ENCODE measurements at places on chromosomes 3 and 15. TPM values are rescaled to one million over a fixed set of nuclear protein-coding genes. Genes with fewer than 3 reads are reported as not detected.

DNA sequence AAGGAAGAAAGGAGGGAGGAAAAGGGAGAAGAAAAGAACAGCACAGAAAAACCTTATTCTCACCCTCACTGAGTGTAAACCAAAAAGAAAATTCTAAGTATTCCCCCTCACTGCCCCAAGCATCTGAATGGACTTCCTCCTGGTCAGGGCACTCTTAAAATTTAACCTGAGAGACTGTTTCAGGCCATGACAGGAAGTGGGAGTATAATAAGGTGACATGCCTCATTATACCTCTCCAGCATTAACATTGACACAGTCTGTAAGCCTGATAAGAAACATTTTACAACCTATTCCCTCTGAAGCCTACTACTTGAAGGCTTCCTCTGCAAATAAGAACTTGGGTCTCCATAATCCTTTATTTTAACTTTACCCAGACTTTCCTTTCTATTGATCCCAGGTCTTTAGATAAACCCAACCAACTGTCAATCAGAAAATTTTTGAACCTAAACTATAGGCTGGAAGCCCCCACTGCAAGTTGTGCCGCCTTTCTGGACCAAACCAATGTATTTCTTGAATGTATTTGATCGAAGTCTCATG is 41.7 kb downstream of the SLCO2A1 start:
- DNase-seq: no peak

- DNase-seq: no peak
Observed at GRCh38 chr3:4398120-4398940, 68.7 kb downstream of the SUMF1 start.

DPP8 gene
- 32.6 TPM for total RNA-seq

- DNase-seq: peak; percentile 69
Observed at GRCh38 chr3:13879946-13880810, at the start of gene WNT7A. TSS of gene WNT7A (minus strand) at chr3:13880071. CDS start at chr3:13879816, 255 bp downstream.

- DNase-seq: no peak
Observed at GRCh38 chr3:157755233-157755632, 252.0 kb upstream of the VEPH1 start.

MAP3K13 gene
- 10.2 TPM for total RNA-seq

DNA sequence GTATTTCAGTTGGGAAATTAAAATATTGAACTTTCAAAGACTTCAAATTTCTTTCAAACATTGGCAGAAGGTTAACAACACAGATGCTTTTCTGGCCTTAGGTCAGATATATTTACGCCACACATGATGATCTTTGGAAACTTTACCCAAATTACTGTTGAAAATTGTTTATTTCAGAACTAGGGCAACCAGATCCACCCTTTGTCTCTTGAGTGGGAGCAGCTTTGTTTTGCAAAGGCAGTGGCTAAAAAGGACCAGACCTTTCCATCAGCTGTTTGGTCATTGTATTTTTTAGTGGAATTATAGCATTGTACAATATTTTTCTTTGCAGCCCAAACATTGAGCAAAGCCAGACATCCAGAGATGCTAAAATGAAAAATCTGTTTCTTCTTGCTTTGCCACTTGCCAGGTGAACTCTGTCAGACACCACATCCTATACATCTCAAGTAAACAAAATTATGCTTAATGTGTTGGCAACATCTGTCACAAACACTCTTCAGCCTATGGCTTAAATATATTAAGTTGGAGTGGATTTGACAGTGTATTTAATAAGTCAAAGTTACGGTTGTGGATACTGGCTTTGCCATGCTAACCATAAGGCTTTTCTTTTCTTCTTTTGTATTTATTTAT is 651.9 kb downstream of the RBMS3 start:
- no peak for DNase-seq

DNA sequence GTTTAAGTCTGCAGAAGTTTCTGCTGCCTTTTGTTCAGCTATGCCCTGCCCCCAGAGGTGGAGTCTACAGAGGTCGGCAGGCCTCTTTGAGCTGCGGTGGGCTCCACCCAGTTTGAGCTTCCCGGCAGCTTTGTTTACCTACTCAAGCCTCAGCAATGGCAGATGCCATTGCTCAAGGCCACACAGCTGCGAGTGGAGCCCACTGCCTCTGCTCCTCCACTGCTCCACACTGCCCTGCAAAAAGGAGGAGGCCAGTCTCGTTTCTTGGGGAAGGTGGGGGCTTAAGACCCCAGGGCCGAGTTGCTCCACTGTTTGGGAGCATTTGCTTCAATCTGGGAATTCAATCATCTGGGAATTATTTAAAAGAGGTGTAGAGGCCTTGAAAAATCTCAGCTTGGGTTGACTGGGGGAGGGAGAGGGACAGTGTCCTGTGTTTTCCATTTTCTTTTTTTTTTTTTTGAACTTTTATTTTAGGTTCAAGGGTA is 144.6 kb upstream of the MEF2A start:
- peak; percentile 56 for DNase-seq

- peak; percentile 39 for DNase-seq
Observed at GRCh38 chr3:187975561-187976364, 178.2 kb upstream of the LPP start.

GRCh38 chr3:179147514-179147872 is 664 bp upstream of the PIK3CA start:
- peak; percentile 84 for DNase-seq

GRCh38 chr15:59419170-59419569 is 18.8 kb upstream of the FAM81A start:
- no peak for DNase-seq

- DNase-seq: peak; percentile 86
Observed at GRCh38 chr15:67085237-67085817, 19.9 kb downstream of the SMAD3 start.

DNA sequence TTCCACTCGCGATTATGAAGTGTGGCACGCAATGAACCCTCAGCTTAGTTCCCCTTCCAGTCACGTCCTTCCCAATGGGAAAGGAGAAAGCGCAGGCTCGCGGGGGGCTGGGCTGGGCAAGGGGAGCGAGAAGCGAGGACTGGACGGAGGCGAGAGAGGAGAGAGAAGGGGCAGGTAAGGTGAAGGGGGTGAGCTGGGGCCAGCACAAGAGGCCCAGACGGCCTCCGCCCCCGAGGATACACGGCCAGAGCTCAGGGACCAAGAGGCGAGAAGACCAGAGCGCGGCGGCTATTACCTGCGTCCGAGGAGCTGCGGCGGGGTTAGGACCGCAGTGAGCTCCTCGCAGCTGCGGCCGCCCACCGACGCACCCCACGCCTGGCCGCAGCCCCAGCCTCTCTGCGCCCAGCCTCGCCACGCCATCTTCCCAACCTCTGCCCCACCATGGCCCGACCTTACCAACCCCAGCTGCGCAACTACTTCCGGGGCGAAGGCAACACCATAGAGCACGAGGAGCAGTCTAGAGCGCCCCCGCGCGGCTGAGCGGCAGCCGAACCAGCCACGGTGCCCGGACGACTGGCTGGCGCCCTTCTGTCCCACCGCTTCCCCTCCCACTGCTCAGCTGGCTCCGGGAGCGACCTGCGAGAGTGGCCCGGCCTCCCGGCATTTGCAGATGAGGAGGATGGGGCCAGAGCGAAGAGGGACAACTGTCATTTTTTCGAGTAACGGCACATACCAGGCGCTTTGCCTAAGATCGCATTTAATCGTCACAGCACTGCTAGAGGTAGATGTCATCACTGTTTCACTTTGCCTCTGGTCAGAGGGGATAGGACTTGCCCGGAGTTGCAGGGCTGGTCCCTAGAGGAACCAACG is at the start of gene PARL:
TSS of gene PARL (minus strand) at position 454 of the 870 bp plus-strand sequence. CDS start at position 420, 34 bp downstream.
- peak; percentile 97 for DNase-seq

CPNE9 gene
- total RNA-seq: not detected

- DNase-seq: no peak
Observed at GRCh38 chr3:12750223-12750622, 8.8 kb downstream of the TMEM40 start.

RBM15B gene
- 20.9 TPM for total RNA-seq

GRCh38 chr3:182673336-182673735 is 120.0 kb upstream of the ATP11B start:
- no peak for DNase-seq

- DNase-seq: peak; percentile 66
Observed at GRCh38 chr3:48157950-48158376, 30.3 kb downstream of the CDC25A start.

DNA sequence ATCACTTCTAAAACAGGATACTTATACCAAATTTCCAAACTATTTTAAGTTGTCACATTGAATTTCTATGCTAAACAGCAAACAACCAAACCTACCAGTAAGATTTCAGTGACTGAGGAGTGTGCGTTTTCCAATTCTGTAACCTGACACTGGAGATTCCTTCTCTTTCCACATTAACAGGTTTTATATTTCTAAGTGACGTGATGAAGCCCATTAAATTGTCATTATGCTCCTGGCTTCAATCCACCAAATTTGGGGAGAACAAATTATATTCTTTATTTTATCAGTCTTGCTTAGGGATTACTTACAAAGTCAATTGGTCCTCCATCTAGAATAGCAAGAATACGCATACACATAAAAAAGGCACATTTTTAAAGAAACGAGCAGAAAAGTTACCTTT is 764.8 kb upstream of the NR2F2 start:
- DNase-seq: no peak

DNA sequence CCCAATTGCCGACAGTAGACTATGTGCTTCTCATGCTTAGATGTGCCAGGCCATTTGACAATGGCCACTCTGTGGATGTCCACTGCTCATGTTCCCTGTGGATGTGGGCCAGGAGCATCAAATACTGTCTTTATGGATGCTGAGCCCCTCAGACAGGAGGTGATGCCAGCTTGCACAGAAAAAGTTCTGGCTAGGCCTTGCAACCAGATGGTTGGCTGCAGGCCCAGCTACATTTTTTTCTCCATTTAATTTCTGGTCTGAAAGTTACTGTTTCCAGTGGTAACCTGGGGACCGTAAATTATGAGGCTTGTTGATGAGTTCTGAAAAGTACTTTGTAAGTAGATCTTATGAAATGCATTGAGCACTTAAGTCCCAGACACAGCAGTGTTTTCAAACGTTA is 228.5 kb downstream of the CHL1 start:
- DNase-seq: no peak

- DNase-seq: peak; percentile 22
Observed at GRCh38 chr15:59791755-59792154, 102.6 kb upstream of the BNIP2 start.

AMOTL2 gene
- not detected for total RNA-seq

SIN3A gene
- 72.4 TPM for total RNA-seq

- no peak for DNase-seq
Observed at GRCh38 chr3:39106281-39106811, 1.1 kb downstream of the GORASP1 start.

GOLGA8Q gene
- not detected for total RNA-seq

DNA sequence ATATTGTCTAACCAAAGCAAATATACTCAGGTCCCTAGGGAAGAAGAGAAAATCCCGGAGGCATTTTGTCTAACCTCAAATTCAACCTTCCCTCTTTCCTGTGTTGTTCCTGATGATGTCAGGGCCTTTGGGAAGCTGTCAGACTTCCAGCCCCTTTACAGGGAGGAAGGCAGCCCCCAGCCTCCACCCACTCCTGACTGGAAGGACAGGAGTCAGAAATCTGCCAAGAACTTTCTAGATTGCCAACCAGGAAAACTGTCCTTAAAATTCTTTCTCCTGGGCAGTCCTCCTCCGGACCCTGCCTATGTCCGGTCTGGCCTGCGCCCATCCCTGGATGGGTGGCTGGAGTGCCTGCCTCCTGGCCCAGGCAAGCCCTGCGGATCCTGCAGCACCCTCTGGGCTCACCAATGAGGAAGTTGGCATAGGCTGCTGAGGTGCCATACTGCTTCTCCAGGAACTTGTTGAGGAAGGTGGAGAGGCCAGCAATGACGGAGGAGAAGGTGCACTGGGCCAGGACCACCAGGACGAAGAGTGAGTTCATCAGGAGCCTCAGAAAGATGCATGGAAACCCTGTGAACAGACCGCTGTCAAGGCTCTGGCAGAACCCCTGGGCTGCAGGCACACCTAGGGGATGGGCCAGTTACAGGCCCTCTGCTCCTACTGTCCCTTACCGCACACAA is 52.6 kb upstream of the RAB6B start:
- DNase-seq: no peak

GP5 gene
- total RNA-seq: 0.72 TPM

- no peak for DNase-seq
Observed at GRCh38 chr3:169964176-169964575, 2.4 kb upstream of the SEC62 start.

ST8SIA2 gene
- total RNA-seq: not detected

ASB14 gene
- not detected for total RNA-seq

- DNase-seq: no peak
Observed at GRCh38 chr3:152213203-152213602, 55.5 kb upstream of the MBNL1 start.

SKOR1 gene
- 0.09 TPM for total RNA-seq

SOX14 gene
- total RNA-seq: not detected

FAM174B gene
- total RNA-seq: 3.0 TPM

- no peak for DNase-seq
Observed at GRCh38 chr15:25801586-25802284, 61.4 kb downstream of the ATP10A start.

DNA sequence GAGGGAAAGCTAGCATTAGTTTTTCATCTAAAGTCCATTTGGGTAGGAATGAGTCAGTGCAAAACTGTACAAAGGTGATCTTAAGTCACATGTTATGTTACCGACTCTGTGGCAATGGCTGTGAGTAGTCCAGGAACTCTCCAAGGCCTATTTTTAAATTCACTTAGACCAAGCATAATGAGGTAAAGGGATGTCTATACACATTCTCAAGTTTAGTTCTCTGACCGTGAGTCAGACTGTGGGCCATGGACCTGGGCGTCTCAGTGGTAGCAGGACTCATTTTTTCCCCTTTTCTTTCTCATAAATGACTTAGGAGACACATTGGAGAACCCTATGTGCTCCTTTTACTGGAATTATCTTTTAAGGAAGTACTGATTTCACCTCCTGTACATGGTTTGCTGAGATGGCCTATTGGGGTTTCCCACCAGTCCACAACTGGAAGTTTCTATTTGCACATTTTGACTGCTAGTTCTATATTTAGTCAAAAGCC is 488.7 kb upstream of the TPRG1 start:
- peak; percentile 33 for DNase-seq

DNA sequence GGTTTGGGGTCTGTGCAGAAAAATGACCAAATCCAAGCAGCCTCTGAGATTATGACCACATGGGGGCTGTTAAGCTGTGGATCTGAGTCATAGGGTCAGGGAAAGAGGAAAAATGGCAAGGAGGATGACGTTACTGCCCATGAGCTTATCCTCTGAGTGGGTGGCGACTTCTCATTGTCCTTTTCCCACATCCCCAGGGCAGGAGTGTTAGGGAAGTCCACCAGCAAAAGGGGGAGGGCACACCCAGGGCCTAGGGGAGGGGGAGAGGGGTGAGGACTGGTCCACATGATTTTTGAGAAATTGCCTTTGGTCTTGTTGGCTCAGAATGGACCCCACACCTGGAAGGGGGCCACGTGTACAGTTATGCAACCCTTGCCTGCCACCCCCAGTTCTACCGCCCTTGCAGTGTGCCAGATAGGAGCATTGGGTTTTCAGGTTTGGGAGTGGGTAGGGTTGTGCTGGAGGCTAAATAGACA is 2.6 kb downstream of the CD276 start:
- no peak for DNase-seq

GNAT1 gene
- 0.23 TPM for total RNA-seq

DNA sequence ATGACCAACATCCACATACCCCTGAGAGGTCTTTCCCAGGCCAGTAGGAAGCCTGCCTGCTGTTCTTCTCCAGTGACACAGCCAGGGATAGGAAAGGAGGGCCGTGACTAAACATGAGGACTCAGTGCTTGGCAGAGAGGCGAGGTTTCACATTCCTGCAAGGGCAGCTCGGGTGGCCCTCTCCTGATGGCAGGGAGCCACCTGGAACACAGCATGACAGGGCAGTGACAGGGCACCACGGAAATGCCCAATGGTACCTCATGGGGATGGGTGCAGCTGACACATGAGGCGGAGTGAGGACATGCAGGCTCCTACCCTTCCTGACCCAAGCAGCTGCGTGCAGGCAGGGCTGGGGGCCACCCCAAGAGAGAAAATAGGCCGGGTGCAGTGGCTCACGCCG is 7.4 kb upstream of the TGM5 start:
- DNase-seq: no peak

Data from activated CD8-positive, alpha-beta T cell treated with anti-CD3 and anti-CD28 coated beads for 36 hours (primary cell).